ENCODE measurements at places on chromosomes 2 and 18.

GRCh38 chr2:149799013-149799705, 211.6 kb upstream of the MMADHC start:
- peak; percentile 25 for DNase-seq

DNA sequence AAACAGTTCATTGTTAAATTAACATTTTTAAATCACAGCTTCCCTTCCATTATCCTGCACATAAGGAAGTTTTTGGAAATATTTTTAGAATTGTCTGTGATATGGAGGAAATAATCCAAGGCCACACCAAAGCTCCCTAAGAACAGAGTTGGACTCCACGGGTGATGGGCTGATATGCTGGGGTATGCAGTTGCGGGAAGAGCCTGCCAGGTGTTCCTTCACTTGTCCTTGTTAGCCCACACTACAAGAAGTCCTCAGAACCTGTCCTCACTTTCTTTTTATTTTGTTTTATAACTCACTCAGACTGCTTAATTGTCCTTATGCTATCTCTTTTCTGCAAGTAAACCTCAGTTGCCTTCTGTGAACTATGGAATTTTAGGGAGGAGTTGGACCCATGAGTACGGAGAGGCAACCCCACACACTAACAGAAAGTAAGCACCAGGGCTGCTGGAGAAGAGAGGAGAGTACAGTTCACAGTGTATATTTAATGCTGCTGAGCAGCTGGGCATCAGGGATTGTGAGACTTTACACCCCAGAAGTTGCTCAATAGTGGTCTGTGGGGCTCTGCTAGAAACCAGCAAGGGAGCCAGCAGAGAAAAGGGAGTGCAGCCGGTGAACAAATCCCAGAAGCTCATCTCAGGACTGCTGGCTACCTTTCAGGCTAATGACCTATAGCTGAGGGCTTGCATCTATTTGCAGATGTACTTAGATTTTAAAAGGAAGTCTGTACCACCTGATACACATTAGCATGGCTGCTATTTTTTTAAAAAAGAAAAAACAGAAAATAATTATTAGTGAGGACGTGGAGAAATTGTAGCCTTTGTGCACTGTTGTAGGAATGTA, 280.1 kb upstream of the STON1 start:
- DNase-seq: peak; percentile 17

DNA sequence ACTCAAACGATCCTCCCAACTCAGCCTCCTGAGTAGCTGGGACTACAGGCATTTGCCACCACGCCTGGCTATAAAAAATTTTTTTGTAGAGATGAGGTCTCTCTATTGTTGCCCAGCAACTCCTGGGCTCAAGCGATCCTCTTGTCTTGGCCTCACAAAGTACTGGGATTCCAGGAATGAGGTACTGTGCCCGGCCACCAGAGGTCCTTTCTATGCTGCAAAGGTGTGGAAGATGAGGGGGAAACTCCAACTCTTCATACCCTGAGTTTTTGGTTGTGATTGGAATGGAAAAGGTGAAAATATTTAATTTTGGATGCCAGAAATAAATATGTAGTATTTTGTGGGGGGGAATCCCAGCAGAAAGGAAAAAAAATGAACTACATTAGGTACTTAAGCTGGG, 36.0 kb downstream of the MRPL33 start:
- no peak for DNase-seq

GRCh38 chr2:29106980-29107388, 8.2 kb upstream of the CLIP4 start:
- no peak for DNase-seq

DNA sequence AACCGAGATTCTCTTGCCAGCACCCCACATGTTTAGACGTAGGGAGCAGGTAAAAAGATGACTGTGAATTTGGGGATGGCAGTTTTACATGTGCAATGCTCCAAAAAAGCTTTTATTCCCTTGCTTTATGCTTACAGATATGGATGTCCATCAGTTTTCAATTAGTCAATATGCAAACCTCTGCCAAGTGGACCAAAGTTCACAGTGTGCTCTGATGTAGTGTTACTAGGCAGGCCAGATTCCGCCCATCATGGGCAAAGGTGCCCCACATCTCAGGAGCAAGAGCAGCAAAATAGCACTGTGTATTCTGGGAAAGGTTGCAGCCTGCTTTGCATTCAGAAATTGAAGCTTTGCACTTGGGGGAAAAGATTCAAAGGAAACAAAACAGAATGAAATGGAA, 329.7 kb upstream of the ZEB2 start:
- no peak for DNase-seq

DNA sequence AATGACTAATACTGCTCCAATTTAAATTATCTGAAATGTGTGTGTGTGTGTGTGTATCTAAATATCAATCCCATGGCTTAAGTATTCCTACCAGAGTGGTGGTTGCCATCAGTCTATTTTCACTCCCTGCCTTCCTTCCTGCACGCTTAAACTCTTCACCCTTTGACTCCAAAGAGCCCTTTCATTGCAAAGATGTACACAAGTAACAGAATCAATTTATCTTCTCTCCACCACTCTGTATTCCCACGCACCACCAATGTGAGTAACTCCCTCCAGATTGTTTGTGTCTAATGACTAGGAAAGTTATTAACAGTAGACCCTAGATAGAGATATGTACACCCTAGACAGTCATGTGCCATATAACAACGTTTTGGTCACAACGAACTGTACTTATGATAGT, 42.8 kb downstream of the ARL6IP6 start:
- DNase-seq: no peak

- DNase-seq: no peak
These were observed 76.7 kb upstream of the SESTD1 start for GRCh38 chr2:179341152-179341866.
